ENCODE measurements at places on chromosomes 16 and 17. TPM values are rescaled to one million over a fixed set of nuclear protein-coding genes. Genes with fewer than 3 reads are reported as not detected.

The OTOP3 gene
- total RNA-seq = not detected

DNA sequence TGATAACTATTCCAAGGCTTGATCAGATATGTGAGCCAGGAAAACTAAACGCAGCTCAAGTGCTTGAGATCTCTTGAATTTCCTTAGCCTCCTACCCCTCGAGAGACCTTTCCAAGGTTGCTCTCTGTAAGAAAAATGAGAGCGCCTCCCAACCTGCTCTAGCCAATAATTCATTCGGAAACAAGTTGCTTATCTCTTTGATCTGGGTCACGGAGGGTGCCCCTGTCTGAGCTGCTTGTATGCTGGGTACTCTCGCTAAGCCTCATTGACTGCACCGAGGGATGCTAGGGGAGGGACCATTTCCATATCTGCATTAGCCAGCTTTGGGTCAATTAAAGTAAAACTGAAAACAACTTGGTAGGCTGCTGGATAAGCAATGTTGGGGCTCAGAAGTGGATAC is 70.1 kb upstream of the SHISA6 start:
- no peak for DNase-seq
- H3K36me3 ChIP-seq = no peaks in the 10 kb centered on the region
- H3K4me3 ChIP-seq = no peak overlapping the region
- H3K4me1 ChIP-seq = no peaks in the 10 kb centered on the region
- H3K27me3 ChIP-seq = no peaks in the 10 kb centered on the region
- no peak overlapping the region for H3K27ac ChIP-seq

- no peak overlapping the region for H3K4me3 ChIP-seq
- H3K36me3 ChIP-seq = no peaks in the 10 kb centered on the region
- peaks cover 9% of the 10 kb centered on the region for H3K4me1 ChIP-seq
- no peak overlapping the region for H3K27ac ChIP-seq
- no peak for DNase-seq
- peaks cover 6% of the 10 kb centered on the region for H3K27me3 ChIP-seq
Measured at GRCh38 chr16:47778106-47778801, 317.1 kb downstream of the PHKB start.

DNA sequence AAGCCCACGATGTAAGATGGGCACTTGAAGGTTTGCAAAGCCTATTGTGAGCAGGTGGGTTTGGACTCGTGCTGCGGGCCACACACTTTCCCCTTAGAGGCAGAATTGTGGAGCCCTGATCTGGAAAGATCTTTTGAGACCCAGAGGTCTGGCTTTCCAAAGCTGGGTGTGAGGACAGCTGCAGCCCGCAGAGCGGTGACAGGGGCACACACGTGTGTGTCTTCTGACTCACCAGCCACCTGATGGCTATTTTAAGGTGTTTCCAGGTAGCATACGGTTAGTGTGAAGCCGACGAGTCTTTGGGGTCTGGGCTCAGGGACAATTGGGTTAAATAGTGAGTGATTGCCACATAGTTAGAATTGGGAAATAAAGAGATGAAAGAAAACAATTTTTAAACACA is 108.9 kb upstream of the GSE1 start:
- H3K4me1 ChIP-seq = no peaks in the 10 kb centered on the region
- no peaks in the 10 kb centered on the region for H3K27me3 ChIP-seq
- H3K36me3 ChIP-seq = no peaks in the 10 kb centered on the region
- H3K27ac ChIP-seq = no peak overlapping the region
- DNase-seq = no peak

The CCNF gene
- 53.4 TPM for total RNA-seq

GRCh38 chr17:74345433-74346241 is 16.0 kb downstream of the BTBD17 start:
- H3K4me1 ChIP-seq = no peaks in the 10 kb centered on the region
- no peak overlapping the region for H3K4me3 ChIP-seq
- no peak overlapping the region for H3K27ac ChIP-seq
- peaks cover 6% of the 10 kb centered on the region for H3K27me3 ChIP-seq
- no peaks in the 10 kb centered on the region for H3K36me3 ChIP-seq
- DNase-seq = no peak

DNA sequence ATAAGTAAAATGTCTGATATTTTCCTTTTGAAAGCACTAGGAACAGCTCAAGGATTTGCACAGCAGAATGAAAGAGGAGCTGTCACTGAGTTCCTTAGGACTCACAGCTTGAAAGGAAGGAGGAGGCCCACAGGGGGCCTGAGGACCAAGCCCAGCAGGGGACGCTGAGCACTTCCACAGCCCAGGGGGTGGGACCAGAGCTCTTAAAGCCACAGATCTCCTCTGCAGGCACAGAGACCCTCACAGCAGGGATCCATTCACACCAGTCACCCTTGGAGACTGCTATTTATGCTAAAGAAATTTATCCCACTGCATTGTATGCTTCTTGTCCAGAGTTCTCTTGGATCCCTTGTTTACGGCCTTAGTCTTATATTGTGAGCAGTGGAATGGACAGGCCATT is 253.3 kb downstream of the STX8 start:
- H3K36me3 ChIP-seq = peaks cover 10% of the 10 kb centered on the region
- no peaks in the 10 kb centered on the region for H3K27me3 ChIP-seq
- no peak overlapping the region for H3K27ac ChIP-seq
- no peaks in the 10 kb centered on the region for H3K4me1 ChIP-seq
- DNase-seq = no peak

- no peak overlapping the region for H3K4me3 ChIP-seq
- H3K27me3 ChIP-seq = no peaks in the 10 kb centered on the region
- no peak for DNase-seq
- peaks cover 16% of the 10 kb centered on the region for H3K4me1 ChIP-seq
- H3K36me3 ChIP-seq = peaks cover 15% of the 10 kb centered on the region
Measured at GRCh38 chr17:35729405-35729833, 2.0 kb upstream of the RASL10B start.

DNA sequence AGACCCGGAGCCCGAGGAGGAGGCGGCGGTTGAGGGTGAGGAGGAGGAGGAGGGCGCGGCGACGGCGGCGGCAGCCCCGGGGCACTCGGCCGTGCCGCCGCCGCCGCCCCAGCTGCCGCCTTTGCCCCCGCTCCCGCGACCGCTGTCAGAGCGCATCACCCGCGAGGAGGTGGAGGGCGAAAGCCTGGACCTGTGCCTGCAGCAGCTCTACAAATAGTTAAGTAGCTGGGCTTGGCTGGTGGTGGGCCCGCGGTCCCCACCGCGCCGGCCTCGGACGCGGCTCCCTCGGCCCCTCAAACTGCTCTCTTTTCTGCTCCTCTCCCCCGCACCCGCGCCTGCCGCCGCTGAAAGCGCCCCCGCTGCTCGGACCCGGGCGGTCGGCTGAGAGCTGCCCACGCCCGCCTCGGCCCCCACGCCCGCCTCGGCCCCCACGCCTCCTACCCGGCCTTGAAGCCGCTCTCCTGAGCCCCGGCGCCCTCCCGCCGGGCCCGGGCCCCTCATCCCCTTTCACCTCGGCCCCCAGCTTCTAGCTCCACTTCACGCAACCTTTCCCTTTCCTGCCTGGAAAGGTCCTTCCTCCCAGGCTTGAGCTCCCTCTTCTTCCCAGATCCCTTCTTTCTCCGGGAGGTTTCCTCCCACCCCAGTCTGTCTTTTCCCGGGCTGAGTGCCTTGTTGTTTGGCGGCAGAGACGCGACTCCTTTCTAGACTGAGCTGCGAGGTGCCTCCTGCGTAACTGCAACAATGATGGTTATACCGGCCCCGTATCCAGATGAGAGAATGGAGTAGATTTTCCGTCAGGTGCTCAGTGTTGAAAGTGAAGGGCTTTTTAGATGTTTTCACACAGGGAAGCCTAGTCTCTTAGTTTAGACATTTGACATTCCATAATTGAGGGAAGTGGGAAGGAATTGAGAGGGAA is 850 bp downstream of the PPM1E start:
- H3K4me3 ChIP-seq = peak overlapping the region; percentile 71
- H3K27me3 ChIP-seq = peaks cover 49% of the 10 kb centered on the region
- H3K27ac ChIP-seq = no peak overlapping the region
- no peaks in the 10 kb centered on the region for H3K36me3 ChIP-seq
- peaks cover 9% of the 10 kb centered on the region for H3K4me1 ChIP-seq

The ZFPM1 gene
- 9.9 TPM for total RNA-seq

DNA sequence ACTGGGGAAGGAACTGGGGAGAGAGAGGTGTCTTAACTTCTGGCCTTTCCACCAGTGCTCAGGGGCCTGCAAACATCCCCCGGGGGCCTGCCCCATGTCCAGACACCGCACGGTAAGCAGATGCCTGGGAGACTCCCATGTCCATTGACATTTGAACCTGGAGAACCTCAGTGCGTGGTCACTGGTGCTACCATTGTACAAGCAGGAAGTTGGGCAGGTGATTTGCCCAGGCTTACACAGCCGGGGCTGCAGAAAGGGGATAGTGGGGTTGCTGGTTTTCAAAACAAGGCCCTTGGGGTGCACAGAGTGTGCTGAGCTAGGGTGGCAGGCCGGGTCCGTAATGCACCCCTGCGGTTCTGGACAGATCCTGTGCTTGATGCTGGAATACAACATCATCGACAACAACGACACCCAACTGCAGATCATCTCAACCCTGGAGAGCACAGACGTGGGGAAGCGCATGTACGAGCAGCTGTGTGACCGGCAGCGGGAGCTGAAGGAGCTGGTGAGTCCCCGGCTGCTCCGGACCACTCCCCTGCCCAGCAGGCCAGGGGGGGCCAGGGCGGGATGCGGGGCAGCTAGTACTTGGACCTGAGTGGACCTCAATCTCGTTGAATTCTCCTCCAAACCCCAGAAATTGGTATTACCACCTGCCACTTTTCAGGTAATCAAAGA is 77.7 kb upstream of the PLCG2 start:
- no peak overlapping the region for H3K27ac ChIP-seq
- no peaks in the 10 kb centered on the region for H3K4me1 ChIP-seq
- no peak for DNase-seq
- peaks cover 11% of the 10 kb centered on the region for H3K36me3 ChIP-seq
- H3K4me3 ChIP-seq = no peak overlapping the region

DNA sequence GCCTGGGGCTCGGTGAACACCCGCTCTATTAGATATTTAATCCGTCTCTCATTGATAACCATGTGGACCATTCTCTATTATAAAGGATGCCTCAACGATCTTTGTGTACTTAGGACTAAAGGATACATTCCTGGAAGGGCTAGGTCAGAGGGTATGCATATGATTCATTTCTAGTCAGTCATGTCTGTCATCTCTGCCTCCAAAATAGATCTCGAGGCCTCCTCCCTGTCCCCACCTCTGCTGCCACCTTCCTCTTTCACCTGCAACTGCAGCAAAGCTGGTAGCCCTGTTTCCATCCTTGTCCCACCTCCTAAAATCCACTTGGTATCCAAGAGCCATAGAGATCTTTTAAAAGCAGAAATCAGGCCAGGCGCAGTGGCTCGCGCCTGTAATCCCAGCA is 121.5 kb downstream of the KATNIP start:
- H3K36me3 ChIP-seq = peaks cover 5% of the 10 kb centered on the region
- H3K27me3 ChIP-seq = no peaks in the 10 kb centered on the region
- H3K27ac ChIP-seq = no peak overlapping the region

The DNAI2 gene
- 0.49 TPM for total RNA-seq

The TNK1 gene
- total RNA-seq = 4.8 TPM

DNA sequence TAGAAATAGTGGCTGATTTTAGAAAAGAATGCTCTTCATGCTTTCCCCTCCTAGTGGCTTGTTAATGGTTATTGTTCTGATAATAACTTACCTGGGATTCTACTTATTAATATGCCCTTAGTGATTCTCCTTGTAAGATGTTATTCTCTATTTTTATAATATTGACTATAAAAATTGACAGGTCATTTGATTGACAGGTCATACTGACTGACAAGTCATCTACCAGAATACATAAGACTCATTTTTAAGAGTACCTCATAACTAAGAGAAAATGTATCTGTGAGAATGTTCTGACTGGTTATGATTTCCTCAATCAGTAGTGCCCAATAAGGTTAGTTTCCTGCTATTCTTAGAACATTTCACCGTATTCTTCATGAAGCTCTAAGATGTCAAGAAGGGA is 8.6 kb upstream of the COX10 start:
- no peaks in the 10 kb centered on the region for H3K27me3 ChIP-seq
- no peak overlapping the region for H3K4me3 ChIP-seq
- peaks cover 40% of the 10 kb centered on the region for H3K36me3 ChIP-seq
- no peak for DNase-seq
- H3K27ac ChIP-seq = no peak overlapping the region
- H3K4me1 ChIP-seq = peaks cover 6% of the 10 kb centered on the region

The SEC14L5 gene
- 0.09 TPM for total RNA-seq

DNA sequence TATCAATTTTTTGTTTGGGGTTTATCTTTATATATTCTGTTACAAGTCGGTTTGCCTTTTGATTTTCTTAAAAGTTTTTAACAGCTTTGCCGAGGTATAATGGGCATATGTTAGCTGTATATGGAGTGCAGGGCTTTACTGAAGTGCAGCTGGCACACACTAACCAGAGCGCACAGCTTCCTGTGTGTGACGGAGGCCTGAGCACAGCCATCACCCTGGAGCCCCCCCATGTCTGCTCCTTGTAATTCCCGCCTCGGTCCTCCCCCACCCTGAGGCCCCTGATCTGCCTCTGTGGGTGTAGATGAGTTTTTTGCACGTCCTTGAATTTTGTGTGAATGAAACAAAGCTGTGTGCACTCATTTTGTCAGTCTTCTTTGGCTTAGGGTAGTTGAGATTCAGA is 60.1 kb upstream of the ZNF750 start:
- DNase-seq = no peak
- H3K27me3 ChIP-seq = no peaks in the 10 kb centered on the region
- H3K4me1 ChIP-seq = peaks cover 11% of the 10 kb centered on the region
- H3K27ac ChIP-seq = peak overlapping the region; percentile 11

The EMC8 gene
- total RNA-seq = 32.9 TPM

DNA sequence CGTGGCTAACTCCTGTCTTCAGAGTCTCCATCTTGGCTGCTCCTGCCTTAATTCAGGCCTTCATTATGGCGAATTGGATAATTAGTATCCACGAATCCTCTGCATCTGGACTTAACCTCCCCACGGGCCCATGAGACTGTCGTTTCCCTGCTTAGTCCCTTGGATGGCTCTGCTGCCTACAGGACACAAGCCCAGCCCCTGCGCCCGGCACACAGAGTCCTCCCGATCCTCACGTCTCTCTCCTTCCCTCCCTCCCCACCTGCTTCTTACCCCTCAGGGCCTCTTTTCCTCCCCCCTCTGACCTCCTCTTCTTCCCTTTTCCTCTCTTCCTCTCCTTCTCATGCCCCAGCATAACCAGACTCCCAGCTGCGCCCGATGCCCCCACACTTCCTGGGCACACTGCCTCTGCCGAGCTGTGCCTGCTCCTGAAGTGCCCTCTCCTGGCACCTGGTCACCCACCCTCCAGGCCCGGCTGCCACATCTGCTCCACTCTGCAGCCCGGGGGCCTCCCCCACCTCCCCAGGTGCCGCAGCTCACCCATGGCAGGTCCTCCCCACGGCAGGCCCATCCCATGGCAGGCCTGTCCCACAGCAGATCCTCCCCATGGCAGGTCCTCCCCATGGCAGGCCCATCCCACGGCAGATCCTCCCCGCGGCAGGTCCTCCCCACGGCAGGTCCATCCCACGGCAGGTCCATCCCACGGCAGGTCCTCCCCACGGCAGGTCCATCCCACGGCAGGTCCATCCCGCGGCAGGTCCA is 45.9 kb downstream of the RPH3AL start:
- no peak overlapping the region for H3K4me3 ChIP-seq
- DNase-seq = no peak
- no peaks in the 10 kb centered on the region for H3K4me1 ChIP-seq
- H3K27me3 ChIP-seq = no peaks in the 10 kb centered on the region

The MATCAP1 gene
- 30.4 TPM for total RNA-seq

GRCh38 chr16:71439523-71439922 is 2.3 kb downstream of the TLE7 start:
- H3K4me3 ChIP-seq = no peak overlapping the region
- H3K27me3 ChIP-seq = peaks cover 25% of the 10 kb centered on the region
- no peaks in the 10 kb centered on the region for H3K4me1 ChIP-seq
- no peak overlapping the region for H3K27ac ChIP-seq
- no peak for DNase-seq
- peaks cover 3% of the 10 kb centered on the region for H3K36me3 ChIP-seq

GRCh38 chr17:81162491-81162890 is 2.8 kb upstream of the PVALEF start:
- no peak for DNase-seq
- H3K4me1 ChIP-seq = no peaks in the 10 kb centered on the region
- peaks cover 16% of the 10 kb centered on the region for H3K27me3 ChIP-seq
- no peak overlapping the region for H3K4me3 ChIP-seq

Measured in activated CD4-positive, alpha-beta T cell treated with anti-CD3 and anti-CD28 coated beads for 36 hours (primary cell).